GM04504 (cell line): ENCODE measurements at places on chromosomes 4 and X.
A peak's percentile ranks its signal among the peaks of the same experiment; 100 is the strongest.

- DNase-seq: no peak
Measured at GRCh38 chr4:102420563-102421398, 75.5 kb upstream of the SLC39A8 start.

DNA sequence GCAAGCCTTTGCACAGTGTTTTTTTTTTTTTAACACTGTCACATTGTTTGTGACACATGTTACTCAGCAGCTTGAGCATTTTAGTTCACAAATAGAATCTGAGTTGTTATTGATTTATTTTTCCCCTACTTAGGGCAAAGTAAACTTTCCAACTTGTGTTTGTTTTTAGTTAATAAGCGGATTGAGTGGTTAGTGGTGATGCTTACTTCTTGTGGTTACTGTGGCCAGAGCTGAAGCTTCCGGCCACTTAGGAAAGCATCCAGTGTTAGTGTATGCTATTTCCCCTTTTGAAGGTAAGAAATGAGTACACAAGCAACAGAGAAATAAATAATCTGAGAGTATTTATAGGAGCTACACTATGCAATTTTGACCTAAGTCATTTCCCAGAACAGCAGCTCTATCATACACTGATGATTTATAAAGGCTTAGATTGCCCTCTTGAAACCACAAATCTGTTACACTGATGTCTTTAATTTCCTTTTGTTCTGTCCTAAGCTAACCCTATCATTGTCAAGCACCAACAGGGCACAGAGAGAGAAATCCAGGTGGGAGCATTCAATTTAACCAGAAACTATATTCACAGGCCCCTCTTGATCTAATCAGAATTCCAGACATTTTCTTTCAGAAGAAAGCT is 2464.6 kb downstream of the PCDH7 start:
- DNase-seq: no peak

DNA sequence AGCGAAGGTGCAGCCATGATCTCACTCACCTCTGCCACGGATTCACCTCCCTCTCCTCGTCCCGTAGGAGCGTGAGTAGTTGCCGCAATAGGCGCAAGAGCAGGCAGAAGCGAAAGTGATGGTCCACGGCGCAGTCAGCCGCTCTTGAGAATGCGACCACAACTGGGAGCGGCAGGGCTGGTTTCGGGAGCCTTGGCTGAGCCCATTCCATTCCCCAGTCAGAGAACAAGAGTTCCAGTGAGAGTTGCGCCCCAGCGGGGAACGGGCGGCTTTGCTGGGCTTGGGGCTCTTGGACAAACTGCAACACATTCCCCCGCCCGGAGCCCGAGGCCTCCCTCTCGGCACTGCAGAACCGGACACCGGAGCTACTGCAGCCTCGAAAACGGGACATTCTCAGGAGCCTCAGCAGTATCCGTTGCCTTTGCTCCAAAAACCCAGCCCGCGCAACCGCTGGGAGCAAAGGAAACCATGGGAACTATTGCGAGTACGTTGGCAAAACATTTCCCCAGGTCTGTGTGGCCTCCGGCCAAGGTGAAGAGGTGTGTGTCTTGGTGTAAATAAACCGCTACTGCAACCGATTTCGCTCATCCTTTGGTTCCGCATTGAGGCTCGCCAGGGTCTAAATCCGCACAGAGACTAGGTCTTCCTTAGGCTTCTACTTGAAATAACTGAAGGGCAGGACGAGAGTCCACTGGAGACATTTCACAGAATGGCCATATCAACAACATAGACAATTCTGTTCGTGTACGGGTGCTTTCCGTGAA is 5.7 kb upstream of the ZBTB33 start:
- peak; percentile 53 for DNase-seq

- DNase-seq: no peak
Measured at GRCh38 chr4:6042293-6043063, 24.2 kb upstream of the C4orf50 start.

GRCh38 chr4:106996490-106996889 is 39.6 kb downstream of the DKK2 start:
- DNase-seq: no peak

GRCh38 chr4:116628598-116628997 is 456.8 kb downstream of the TRAM1L1 start:
- no peak for DNase-seq

GRCh38 chr4:115279330-115279729 is 165.9 kb upstream of the NDST4 start:
- DNase-seq: no peak

DNA sequence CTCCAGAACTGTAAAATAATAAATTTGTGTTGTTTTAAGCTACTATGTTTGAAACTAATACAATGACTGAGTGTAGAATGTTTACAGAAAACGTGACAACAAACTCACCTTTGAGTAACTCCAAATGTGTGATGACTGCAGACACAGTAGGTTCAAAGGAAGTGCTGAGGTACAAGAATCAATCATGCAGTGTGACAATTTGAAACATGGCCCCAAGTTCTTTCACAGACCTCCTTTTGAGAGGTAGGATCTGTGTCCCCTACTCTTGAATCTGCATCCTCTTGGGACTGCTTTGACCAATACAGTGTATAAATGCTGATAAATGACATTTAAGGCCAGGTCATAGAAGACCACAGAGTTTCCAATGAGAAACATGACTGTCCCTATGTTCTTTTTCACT is 667.7 kb upstream of the DIPK2B start:
- no peak for DNase-seq

DNA sequence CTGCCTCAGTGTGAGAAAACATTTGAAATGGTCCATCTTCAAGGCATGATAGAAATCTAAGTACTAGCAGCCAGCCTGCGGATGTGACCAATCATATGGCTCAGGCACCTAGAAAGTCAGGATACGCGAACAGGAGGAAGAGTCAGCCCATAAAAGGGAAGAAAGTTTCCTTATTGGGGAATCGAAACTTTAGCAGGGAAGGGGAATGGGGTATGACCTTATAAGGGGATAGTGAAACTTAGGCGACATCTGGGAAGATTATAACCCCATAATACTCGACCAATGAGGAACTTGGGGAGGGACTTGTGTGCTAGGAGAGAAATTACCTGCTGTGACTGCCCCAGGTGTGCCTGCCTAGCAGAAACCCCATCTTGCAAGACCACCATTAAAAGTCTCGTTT is 26.2 kb upstream of the PYURF start:
- no peak for DNase-seq

GRCh38 chr4:100417565-100417964 is 100.3 kb downstream of the EMCN start:
- DNase-seq: no peak

DNA sequence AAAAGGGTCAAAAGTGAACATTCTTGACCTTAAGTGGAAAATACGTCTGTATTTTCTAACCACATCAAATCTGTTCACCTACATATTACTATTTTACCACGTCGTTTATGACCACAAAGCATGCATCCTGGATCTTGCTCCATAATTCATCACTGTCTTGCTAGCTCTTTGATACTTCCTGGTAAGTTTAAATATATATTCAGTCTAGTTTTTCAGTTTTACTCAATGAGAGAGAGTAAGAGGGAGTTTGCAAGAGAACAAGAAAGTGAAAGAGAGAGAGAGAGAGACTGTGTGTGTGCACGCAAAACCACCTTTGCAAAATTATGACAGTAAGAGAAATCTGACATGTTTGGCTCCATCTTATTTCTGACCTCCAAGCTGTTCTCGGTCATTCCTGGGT is 173.7 kb upstream of the GALNTL6 start:
- no peak for DNase-seq

DNA sequence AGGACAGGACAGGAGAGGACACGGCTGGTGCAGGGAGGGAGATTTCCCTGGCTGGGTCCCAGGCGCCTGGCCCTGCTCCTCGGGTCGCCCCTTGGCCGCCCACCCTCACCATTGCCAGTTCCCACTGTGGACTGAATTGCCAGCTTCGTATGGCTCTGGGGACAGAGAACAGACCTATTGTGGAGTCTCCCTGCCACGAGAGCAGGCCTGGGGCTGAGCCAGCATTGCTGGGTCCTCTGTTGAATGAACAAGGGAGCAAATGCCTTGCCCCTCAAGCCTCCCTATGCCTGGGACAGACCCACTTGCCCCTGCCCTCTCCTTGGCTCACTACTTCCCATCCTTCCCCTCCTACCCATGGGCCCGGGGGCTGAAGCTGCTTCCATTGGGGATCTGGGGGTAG is 4.3 kb downstream of the PLXNA3 start:
- no peak for DNase-seq

GRCh38 chr4:38008571-38009021 is 48.4 kb downstream of the PTTG2 start:
- no peak for DNase-seq

- no peak for DNase-seq
Measured at GRCh38 chrX:15855568-15856221, 1.1 kb upstream of the AP1S2 start.

- peak; percentile 51 for DNase-seq
Measured at GRCh38 chr4:25767877-25768725, 94.7 kb downstream of the SEL1L3 start.

- DNase-seq: no peak
Measured at GRCh38 chr4:80215449-80216052, 18.2 kb downstream of the PRDM8 start.

- no peak for DNase-seq
Measured at GRCh38 chr4:98951710-98952109, 22.8 kb upstream of the EIF4E start.

DNA sequence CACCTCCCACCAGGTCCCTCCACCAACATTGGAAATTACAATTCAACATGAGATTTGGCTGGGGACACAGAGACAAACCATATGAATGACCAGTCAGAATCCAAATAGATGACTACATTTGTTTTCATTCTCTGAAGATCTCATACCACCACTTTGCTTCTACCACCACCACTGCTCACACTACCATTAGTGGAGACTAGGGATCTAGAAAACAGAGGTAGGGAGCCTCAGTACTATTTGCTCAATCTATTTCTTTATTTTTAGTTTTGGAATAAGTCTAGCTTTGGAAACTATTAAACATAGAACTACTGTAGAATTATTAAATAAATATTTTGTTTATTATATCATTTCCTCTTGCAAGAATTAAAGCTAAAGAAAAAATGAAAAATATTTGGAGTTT is 727.9 kb downstream of the CCSER1 start:
- no peak for DNase-seq

DNA sequence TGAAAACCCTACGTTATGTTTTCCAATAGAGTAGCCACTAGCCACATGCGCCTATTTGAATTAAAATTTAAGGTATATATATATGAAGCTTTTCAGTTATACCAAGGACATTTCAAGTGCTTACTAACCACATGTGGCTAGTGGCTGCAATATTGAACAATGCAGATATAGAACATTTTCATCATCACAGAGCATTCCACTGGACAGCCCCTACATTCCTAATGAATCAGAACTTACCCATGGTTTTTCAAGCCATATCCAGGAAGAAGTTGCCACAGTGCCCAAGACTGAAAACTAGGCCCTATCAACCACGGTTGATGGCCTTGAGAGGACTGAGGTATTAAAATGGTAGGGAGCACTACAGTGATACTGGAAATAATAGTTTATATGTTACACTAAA is 29.7 kb downstream of the NEK1 start:
- DNase-seq: no peak

GRCh38 chrX:69024931-69025330 is 140.3 kb downstream of the PJA1 start:
- no peak for DNase-seq

DNA sequence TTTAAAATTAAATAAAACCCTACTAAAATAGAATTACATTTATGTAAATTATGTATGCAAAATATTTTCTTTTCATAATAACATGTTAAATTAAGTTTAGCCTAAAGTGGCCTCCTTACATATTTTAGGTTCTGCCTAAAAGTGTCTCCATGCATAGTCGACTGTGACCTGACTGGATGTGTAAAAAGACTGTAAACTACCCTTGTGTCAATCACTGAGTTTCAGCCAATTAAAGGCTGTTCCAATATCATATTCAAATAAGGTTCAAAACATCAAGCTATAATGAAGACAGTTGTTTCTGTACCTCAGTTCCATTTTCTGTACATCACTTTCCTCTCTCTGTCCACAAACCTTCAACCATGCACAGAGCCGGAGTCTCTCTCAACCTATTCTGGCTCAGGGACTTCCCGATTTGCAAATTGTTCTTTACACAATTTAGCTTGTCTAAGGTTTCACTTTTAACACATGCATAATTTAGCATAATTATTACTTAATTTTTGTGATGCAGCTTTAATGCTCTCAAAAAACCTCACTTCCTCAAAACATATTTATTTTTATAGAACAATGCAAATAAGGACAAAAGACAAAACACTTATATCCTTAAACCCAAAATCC is 60.1 kb downstream of the SH3RF1 start:
- DNase-seq: no peak

- no peak for DNase-seq
Measured at GRCh38 chr4:98249831-98250230, 11.4 kb upstream of the RAP1GDS1 start.

GRCh38 chr4:90946945-90947344 is 819.8 kb downstream of the CCSER1 start:
- DNase-seq: no peak

DNA sequence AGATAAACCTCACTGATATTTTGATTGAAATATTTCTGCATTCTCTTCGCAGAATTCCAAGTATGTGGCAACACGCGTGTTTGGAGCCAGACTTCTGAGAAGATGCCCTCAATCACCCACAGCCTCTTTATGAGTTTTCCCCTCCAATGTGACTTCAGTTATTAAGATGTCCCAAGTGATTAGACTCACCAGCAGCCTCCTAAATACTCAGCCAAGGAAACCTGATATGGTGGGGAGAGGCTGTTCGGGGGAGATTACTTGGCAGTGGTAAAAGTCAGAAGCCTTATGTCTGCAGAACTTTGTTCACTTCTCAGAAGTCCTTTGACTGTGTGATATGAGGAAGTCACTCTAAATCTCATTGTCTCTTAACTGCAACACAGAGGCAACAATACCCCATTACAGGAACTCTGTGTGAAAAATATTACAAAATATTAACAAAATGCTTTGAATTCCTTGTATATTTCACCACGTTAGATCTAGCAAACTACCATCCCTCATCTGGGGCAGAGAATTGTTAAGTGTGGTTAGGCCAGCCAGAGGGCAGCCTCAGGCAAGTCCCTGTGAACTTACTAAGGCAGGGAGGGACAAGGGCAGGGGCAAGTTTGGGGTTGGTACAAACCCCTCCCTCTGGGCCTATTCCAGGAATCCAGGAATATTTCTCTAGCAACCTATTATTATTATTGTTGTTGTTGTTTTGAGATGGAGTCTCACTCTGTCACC is 151.4 kb upstream of the USP9X start:
- no peak for DNase-seq

DNA sequence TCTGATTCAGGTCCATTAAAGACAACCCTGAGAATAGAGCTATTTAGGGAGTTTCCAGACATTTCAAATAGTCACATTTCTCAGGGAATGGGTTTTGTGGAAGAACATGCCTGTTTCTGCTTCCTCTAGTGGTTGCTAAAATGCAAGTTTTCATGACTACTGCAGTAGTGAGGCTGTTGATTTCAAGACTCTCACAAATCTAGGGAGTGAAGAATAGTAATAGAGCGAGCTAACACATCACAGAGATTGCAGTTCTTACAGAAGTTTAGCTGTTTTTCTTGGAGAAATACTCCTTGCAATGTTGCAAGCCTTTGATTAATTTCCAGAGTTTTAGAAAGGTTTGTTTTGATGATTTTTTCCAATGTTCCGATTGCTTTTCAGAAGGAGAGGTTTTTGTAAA is 610.2 kb upstream of the HTR2C start:
- no peak for DNase-seq
